Stimulated activated CD8-positive, alpha-beta memory T cell treated with anti-CD3 and anti-CD28 coated beads, Interleukin-4, amount 100 ng/mL, for 4 hours (primary cell): ENCODE measurements at places on chromosomes 3 and 15.

DNA sequence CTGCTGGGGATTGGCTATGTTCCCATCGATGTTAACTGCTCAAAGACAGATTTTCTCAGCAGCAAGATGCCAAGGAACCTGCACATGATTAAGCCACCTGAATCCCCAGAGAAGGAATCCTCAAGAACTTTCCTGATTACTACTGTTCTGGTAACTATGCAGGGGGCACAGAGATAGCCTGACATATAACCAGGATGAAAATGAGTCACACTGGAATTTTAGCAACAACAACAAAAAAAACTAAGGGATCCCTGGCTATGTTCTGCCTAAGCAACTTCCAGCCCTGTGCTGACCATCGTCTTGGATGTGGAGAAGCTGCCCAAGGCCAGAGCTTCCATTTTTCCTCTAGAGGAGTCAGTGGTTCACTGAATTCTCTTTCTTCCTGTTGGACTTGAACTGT, 13.8 kb downstream of the RIOX2 start:
- no peak for DNase-seq

DNA sequence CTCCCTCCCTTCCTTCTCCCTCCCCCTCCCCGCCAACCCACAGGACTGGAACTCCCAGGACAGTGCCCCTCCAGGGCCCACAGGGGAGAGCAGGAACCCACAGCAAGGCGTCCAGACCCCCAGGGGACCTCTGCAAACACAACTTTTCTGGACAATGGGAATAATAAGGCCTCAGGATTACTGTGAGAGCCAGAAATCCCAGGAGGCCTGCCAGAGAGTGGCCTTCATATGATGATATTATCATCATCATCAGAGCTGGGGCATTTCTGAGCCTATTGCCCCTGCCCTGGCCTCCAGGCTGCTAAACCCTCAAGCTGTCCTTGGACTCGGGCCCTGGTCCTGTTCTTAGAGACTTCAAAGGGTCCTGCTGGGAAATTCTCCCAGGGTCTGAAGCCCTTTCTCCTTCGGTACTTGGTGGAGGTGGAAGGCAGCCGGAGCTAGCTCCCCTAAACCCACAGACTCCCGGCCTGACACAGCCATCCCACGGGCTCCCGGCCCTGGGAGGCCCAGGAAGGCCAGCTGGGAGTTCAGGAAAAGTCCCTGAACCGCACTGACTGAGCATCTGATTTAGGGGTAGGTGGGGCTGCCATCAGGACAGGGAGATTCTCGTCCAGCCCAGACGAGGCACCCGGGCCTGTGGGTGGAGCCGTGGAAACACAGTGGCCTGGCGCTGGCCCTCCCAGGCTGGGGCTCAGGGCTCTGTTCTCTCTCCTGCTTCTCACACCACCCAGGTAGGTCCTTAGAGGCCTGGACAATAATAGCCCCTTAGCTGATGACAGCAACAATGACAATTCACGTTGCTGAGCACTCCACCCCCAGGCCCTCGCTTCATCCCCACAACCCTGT, 4.9 kb downstream of the CALML4 start:
- no peak for DNase-seq

GRCh38 chr3:114651555-114651954, 357.7 kb downstream of the TIGIT start:
- DNase-seq: no peak

GRCh38 chr15:80849308-80849707, 70.1 kb downstream of the CEMIP start:
- no peak for DNase-seq
